Endodermal cell (in vitro differentiated cells): ENCODE measurements at places on chromosomes 1 and 21. TPM values are rescaled to one million over a fixed set of nuclear protein-coding genes. Genes with fewer than 3 reads are reported as not detected.

NPHS2 gene
- total RNA-seq: not detected in 2 replicates

LINGO4 gene
- not detected in 3 replicates for total RNA-seq

GRCh38 chr1:235911876-235912275 lies 45.2 kb upstream of the LYST start:
- H3K27ac ChIP-seq: no peak overlapping the region
- no peak for DNase-seq
- no peak overlapping the region for H3K4me3 ChIP-seq
- H3K36me3 ChIP-seq: no peaks in the 10 kb centered on the region
- H3K4me1 ChIP-seq: no peaks in the 10 kb centered on the region

DNA sequence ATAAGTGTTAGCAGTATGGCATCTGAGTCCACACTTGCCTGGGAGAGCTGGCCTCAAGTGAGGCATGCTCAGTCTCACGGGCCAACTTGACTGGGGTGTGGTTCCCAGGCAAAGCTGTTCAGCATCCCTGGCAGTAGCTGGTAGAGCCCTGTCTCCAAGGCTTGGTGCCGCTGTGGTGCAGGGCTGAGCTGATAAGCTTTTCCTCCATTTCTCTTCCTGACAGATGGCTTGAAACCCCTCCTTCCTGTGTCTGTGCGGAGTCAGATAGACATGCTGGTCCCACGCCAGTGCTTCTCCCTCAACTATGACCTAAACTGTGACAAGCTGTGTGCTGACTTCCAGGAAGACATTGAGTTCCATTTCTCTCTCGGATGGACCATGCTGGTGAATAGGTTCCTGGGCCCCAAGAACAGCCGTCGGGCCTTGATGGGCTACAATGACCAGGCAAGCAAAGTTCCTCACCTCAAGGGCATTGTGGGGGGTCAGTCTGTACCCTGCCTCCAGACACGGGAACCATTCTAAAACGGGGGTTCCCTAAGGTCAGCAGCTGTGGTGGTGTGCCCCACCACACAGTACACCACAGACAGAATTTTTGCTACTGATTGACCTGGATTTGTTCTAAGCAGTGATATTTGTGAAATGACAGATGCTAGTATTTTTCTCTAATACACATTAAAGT lies 13.7 kb upstream of the MIIP start:
- DNase-seq: no peak
- H3K4me1 ChIP-seq: no peaks in the 10 kb centered on the region
- no peaks in the 10 kb centered on the region for H3K27me3 ChIP-seq
- H3K27ac ChIP-seq: no peak overlapping the region
- H3K36me3 ChIP-seq: peaks cover 88% of the 10 kb centered on the region
- H3K4me3 ChIP-seq: no peak overlapping the region

- H3K27ac ChIP-seq: no peak overlapping the region
- H3K4me3 ChIP-seq: no peak overlapping the region
- H3K36me3 ChIP-seq: no peaks in the 10 kb centered on the region
- DNase-seq: no peak
Measured at GRCh38 chr1:103447471-103447870, 78.0 kb upstream of the RNPC3 start.

DNA sequence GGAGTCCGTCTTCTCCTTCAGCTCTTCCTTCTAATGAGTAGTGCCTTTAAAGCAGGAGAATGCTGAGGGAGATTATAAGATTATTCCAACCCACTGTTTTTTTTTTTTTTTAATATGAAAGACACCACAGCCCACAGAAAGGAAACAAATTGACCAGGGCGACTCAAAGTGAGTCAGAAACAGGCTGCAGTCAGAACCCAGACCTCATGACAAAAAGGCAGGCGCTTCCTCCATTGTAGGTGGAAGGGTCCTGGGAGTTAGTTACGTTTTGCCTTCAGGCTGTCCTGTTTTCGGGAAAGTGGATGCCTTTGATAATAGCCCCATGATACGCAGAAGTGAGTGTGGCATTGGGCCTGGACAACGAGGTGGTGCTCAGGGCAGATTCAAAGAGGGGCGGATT lies 21.0 kb downstream of the PLXNA2 start:
- H3K27me3 ChIP-seq: no peaks in the 10 kb centered on the region
- peaks cover 14% of the 10 kb centered on the region for H3K4me1 ChIP-seq
- no peak for DNase-seq
- H3K27ac ChIP-seq: no peak overlapping the region
- H3K4me3 ChIP-seq: no peak overlapping the region
- peaks cover 94% of the 10 kb centered on the region for H3K36me3 ChIP-seq

- no peaks in the 10 kb centered on the region for H3K4me1 ChIP-seq
- H3K27ac ChIP-seq: no peak overlapping the region
- no peaks in the 10 kb centered on the region for H3K27me3 ChIP-seq
- no peak overlapping the region for H3K4me3 ChIP-seq
- DNase-seq: no peak
- H3K36me3 ChIP-seq: peaks cover 4% of the 10 kb centered on the region
Measured at GRCh38 chr1:205851993-205852392, 2.1 kb upstream of the PM20D1 start.

GRCh38 chr1:84260852-84261518 lies 40.5 kb upstream of the SAMD13 start:
- no peaks in the 10 kb centered on the region for H3K27me3 ChIP-seq
- no peaks in the 10 kb centered on the region for H3K36me3 ChIP-seq
- H3K4me3 ChIP-seq: no peak overlapping the region
- no peaks in the 10 kb centered on the region for H3K4me1 ChIP-seq
- H3K27ac ChIP-seq: no peak overlapping the region

- H3K4me1 ChIP-seq: peaks cover 23% of the 10 kb centered on the region
- no peaks in the 10 kb centered on the region for H3K36me3 ChIP-seq
- no peak overlapping the region for H3K4me3 ChIP-seq
- no peak overlapping the region for H3K27ac ChIP-seq
Measured at GRCh38 chr1:160656737-160657136, 9.9 kb upstream of the SLAMF1 start.

DNA sequence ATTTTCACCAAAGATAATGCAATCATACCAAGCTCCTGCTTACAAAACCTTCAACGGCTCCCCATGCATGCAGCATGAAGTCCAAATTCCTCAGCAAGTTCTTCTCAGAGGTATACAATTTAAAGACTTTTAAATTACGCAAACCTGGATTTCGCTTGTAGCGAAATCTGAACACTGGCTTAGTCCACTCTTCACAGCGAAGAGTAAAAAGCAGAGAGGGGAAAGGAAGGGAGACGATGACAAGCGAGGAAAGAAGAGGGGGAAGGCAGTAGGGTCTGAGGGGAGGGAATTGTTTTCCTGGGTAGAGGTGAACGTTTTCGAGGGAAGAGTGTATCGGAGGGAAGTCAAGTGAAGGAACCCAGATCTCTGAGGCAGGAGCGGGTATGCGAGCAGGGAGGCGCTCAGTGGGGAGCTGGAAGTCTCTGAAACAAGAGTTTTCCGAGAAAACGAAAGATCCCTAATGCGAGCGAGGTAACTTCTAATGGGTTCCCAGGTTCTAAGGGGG lies 790 bp downstream of the TESK2 start:
- H3K4me1 ChIP-seq: no peaks in the 10 kb centered on the region
- H3K36me3 ChIP-seq: no peaks in the 10 kb centered on the region
- DNase-seq: peak; percentile 55
- peaks cover 7% of the 10 kb centered on the region for H3K27me3 ChIP-seq

GRCh38 chr21:44515359-44516165 lies 24.4 kb downstream of the KRTAP10-1 start:
- H3K4me3 ChIP-seq: no peak overlapping the region
- DNase-seq: no peak
- H3K4me1 ChIP-seq: no peaks in the 10 kb centered on the region
- no peaks in the 10 kb centered on the region for H3K27me3 ChIP-seq
- H3K27ac ChIP-seq: no peak overlapping the region

DNA sequence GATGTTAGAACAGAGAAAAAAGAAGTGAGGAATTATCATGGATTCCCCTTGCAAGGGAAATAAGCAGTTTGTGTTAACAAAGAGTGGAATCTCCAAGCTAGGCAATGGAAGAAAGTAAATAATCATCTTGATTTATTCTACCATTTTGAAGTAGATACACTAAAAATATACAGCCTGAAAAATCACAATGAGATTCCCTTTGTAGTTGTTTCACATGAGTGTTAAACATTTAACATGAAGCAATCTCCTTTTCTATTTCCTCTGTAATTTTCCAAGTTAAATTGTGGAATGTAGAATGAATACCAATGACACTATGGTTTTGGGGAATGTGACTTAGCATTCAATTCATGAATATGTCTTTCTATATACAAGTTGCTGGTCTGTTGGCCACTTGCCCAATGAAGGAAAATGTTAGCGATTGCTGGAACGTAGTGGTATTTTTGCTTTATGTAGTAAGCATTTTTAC lies 5.7 kb downstream of the TGFB2 start:
- no peaks in the 10 kb centered on the region for H3K36me3 ChIP-seq
- no peaks in the 10 kb centered on the region for H3K4me1 ChIP-seq
- H3K27me3 ChIP-seq: peaks cover 30% of the 10 kb centered on the region
- H3K27ac ChIP-seq: no peak overlapping the region

- no peak overlapping the region for H3K4me3 ChIP-seq
- H3K27me3 ChIP-seq: no peaks in the 10 kb centered on the region
- H3K27ac ChIP-seq: no peak overlapping the region
- no peaks in the 10 kb centered on the region for H3K4me1 ChIP-seq
Measured at GRCh38 chr1:2932671-2933350, 88.5 kb upstream of the ACTRT2 start.

DNA sequence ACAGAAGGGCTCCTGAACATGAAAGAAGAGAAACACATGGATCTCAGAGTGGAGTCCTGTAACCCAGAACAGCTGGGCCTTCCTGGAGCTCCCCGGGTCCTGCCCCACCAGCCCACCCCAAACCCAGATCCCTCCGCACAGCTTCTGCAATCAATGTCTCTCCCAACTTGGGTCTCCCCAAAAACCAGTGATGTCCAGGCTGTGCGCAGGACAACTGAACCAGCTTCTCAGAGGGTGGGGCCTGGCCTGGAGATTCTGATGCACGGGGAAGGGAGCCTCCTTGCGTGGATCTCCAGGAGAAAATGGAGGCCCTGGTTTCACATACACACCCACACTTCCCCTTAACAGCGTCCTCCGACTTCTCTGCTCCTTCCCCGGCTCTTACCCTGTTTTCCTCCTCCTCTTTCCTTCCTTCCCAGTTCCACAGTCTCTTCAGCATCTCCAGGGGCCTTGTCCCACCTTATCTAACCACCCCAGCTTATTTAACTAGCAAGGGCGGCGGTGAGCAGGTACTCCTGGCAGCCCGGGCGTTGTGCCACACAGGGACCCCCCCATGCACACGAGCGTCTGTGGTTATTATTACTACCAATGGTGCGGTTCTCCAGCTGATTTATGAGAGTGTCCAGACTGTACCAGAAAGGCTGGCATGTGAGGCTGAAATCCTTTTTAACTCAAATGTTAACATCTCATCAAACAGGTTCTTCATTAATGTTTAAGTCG lies 11.2 kb upstream of the MX2 start:
- H3K27ac ChIP-seq: no peak overlapping the region
- H3K4me3 ChIP-seq: no peak overlapping the region
- DNase-seq: no peak
- no peaks in the 10 kb centered on the region for H3K4me1 ChIP-seq

DNA sequence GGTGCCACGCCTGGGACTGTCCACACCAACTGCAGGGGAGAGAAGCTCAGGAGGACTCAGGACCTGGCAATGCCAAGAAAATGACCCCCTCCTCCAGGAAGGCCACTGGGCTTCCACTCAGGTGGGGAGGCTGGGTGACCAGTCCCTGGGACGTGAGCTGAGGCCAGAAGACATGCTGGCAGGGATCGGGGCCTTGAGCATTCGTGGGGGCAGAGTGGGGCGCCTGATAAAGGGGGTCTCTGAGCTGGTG lies 15.3 kb upstream of the COL6A2 start:
- H3K27ac ChIP-seq: no peak overlapping the region
- no peaks in the 10 kb centered on the region for H3K36me3 ChIP-seq
- no peaks in the 10 kb centered on the region for H3K27me3 ChIP-seq
- no peak overlapping the region for H3K4me3 ChIP-seq

GRCh38 chr1:32219022-32219421 lies 3.1 kb downstream of the TMEM234 start:
- no peak overlapping the region for H3K4me3 ChIP-seq
- H3K4me1 ChIP-seq: no peaks in the 10 kb centered on the region
- H3K27me3 ChIP-seq: no peaks in the 10 kb centered on the region

DNA sequence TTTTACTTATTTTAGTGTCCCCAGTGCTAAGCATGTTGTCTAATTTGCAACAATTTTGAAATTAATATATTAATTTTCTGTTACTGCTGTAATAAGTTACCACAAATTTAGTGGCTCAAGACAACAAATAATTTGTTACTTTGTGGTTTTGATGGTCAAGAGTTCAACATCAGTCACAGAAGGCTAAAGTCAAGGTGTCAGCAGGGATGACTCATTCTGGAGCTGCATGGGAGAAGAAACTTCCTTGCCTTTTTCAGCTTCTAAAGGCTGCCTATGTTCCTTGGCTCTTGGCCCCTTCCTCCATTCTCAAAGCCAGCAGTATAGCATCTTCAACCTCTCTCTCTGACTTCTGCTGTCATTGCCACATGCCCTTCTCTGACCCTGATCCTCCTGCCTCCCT lies 271.8 kb downstream of the HLX start:
- DNase-seq: no peak
- no peak overlapping the region for H3K27ac ChIP-seq
- H3K36me3 ChIP-seq: no peaks in the 10 kb centered on the region
- no peaks in the 10 kb centered on the region for H3K27me3 ChIP-seq
- H3K4me1 ChIP-seq: no peaks in the 10 kb centered on the region

DNA sequence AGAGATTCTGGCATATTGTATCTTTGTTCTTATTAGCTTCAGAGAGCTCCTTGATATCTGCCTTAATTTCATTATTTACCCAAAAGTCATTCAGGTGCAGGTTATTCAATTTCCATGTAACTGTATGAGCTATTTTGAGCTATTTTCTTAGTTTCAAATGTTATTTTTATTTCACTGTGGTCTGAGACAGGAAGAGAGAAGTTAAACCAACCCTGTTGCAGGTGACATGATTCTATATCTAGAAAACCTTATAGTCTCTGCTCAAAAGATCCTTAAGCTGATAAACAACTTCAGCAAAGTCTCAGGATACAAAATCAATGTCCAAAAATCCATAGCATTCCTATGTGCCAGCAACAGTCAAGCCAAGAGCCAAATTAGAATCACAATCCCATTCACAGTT lies 1644.0 kb upstream of the B3GALT2 start:
- DNase-seq: no peak
- no peaks in the 10 kb centered on the region for H3K27me3 ChIP-seq
- no peak overlapping the region for H3K27ac ChIP-seq

- no peaks in the 10 kb centered on the region for H3K4me1 ChIP-seq
- no peaks in the 10 kb centered on the region for H3K36me3 ChIP-seq
- H3K27ac ChIP-seq: no peak overlapping the region
- H3K4me3 ChIP-seq: no peak overlapping the region
Measured at GRCh38 chr1:200540281-200540680, 80.3 kb downstream of the KIF14 start.

DNA sequence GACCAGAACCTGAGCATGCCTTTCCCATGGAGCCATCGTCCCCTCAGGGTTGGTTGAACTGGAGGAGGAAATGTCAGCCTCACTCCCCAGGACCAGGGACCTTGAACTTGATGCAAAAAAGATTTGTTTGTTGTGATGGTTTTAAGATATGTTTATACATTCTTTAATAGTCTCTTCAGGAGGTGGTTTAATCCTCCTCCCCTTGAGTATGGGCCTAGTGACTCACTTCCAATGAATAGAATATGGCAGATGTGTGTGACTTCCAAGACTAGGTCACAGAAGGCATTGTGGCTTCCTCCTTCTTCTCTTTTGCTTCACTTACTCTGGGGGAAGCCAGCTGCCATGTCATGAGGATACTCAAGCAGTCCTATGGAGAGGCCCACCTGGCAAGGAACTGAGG lies 81.7 kb upstream of the WNT4 start:
- H3K27me3 ChIP-seq: no peaks in the 10 kb centered on the region
- peaks cover 2% of the 10 kb centered on the region for H3K4me1 ChIP-seq
- no peak overlapping the region for H3K4me3 ChIP-seq
